Nephron progenitor cell (in vitro differentiated cells): ENCODE measurements at places on chromosomes 5 and 9.

- DNase-seq = no peak
Observed at GRCh38 chr9:17004500-17004899, 130.3 kb upstream of the CNTLN start.

DNA sequence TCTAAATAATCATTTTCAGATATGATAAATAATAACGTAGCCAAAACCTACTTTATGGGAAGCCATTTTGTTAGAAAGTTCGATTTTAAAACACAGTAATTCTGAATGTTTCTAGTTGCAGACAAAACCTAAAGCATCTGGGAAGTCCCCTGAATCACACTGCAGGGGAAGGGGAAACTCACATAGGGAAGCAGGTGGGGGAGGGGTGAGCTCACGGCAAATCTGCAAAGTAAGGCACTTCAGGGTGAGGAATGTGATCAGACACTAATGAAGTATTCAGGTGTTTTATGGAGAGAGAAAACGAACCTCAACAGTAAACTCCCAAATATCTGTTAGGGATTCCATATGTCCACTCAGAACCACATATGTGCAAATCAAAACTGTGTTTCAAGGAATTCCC is 70.7 kb downstream of the EPB41L4A start:
- DNase-seq = no peak

GRCh38 chr5:138790684-138791083 is 37.5 kb downstream of the CTNNA1 start:
- no peak for DNase-seq

DNA sequence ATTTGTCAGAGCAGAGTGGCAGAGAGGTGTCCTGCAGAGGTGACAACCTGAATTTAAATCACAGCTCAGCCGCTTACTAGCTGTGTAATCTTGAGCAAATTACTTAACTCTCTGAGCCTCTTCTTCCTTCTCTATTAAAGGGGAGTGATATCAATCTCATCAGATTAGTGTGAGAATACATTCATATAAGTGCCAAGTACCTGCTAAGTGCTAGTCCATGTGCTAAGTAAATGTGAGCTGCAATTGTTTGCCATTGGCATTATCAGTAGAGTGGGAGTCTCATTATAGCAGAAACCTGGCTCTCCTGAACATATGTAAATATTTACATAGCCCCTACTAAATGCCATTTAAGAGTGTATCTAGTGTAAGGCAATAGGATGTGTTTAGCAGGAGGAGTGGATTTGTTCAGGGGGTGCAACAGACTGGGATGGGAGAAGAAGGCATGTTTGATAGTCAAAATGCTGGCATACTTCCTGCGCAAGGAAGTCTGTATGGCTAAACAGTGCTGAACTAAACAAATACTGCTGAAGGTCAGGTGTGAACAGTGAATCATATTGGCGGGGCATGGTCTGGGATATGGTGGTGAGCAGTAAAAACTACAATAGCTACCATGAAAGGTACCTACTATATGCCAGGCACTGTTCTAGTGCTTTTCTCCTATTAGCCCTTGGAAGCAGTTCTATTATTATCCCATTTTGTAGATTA is 74.5 kb downstream of the F2RL2 start:
- DNase-seq = no peak

GRCh38 chr9:128138001-128138400 is 10.5 kb upstream of the PTGES2 start:
- DNase-seq = no peak
